CD4-positive, alpha-beta T cell (primary cell): ENCODE measurements at places on chromosomes 12 and 14.

DNA sequence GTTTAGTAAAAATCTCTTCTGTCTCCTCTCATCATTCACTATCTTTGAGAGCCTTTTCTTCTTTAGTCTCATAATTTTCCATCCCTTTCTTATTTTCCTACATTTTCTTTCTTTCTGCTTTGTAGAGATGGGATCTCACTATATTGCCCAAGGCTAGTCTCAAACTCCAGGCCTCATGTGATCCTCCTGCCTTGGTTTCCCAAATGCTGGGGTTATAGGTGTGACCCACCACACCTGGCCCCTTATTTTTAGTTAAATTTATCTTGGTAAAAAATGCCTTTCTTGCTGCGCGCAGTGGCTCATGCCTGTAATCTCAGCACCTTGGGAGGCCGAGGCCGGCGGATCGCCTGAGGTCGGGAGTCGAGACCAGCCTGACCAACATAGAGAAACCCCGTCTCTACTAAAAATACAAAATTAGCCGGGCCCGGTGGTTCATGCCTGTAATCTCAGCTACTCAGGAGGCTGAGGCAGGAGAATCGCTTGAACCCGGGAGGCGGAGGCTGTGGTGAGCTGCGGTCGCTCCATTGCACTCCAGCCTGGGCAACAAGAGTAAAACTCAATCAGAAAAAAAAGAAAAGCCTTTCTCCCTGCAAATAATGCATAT is 996 bp downstream of the SLC2A3 start:
- DNase-seq, result no peak

- no peak for DNase-seq
Measured at GRCh38 chr12:86015026-86015425, 140.9 kb downstream of the NTS start.

DNA sequence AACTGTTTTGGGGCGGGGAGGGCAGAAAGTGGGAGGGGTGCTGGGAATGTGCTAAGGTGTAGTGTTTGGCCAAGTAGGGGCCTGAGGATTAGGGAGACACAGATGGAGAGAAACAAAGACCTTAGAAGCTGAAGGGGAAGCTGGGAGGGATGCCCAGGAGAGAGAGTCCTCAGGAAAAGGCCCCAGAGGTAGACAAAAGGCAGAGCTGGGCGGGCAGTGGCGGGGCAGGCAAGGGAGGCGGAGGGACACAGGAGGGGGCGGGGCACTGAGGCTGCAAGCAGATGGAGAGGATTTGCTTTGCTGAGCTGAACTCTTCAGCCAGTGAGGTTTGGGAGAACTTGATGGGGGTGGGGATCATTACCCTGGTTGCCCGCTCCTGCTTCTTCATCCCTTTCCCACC is 2.8 kb downstream of the PTMS start:
- no peak for DNase-seq

DNA sequence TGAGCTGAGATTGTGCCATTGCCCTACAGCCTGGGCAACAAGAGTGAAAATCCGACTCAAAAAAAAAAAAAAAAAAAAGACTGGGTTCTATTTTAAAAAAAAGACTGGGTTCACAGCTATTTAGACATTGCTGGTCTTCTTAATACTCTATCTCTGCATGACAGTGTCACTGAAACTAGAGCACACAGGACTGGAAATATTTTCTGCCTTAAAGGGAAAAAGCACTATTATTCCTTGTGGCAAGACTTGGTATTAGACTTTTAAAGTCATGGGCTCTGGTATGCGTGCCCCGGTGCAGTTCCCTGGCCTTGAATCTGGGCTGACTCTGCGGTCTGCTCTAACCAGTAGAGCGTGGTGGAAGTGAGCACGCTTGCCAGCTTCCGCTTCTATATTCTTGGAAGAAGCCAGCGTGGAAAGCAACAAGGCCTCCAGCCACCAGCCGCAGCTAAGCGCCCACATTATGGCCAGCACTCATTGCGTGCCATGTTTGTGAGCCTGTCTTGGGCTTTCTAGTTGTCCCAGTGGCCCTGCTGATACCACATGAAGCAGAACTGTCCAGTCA is 31.3 kb downstream of the PRKAB1 start:
- no peak for DNase-seq

- no peak for DNase-seq
Measured at GRCh38 chr12:31817120-31817519, 88.3 kb upstream of the AMN1 start.

DNA sequence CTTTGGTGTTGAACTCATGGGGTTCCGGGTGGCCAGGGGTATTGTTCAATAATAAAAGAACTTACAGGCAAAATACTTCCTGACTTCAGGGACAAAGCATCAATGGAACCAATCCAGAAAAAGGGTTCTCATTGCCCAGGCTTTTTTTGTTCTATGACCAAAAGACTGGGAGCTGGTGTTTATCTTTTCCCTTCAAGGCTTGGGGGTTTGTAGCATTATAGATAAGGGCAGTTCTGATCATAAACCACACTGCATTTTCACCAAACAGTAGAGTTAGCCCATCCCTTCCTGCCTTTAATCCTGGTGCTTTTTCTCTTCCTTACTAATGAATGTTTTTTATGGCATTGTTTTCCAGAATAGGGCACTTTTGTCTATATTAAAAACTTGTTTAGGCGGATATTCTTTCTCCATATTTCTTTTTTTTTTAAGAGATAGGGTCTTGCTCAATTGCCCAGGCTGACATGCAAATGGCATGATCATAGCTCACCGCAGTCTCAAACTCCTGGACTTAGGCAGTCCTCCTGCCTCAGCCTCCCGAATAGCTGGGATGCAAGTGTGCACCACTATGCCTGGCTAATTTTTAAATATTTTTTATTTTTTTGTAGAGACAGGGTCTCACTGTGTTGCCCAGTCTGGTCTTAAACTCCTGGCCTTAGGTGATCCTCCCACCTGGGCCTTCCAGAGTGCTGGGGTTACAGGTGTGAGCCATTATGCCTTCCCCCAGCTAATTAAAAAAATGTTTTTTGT is 9.7 kb downstream of the FUT8 start:
- no peak for DNase-seq

GRCh38 chr12:8031872-8032241 is 659 bp upstream of the FOXJ2 start:
- no peak for DNase-seq

DNA sequence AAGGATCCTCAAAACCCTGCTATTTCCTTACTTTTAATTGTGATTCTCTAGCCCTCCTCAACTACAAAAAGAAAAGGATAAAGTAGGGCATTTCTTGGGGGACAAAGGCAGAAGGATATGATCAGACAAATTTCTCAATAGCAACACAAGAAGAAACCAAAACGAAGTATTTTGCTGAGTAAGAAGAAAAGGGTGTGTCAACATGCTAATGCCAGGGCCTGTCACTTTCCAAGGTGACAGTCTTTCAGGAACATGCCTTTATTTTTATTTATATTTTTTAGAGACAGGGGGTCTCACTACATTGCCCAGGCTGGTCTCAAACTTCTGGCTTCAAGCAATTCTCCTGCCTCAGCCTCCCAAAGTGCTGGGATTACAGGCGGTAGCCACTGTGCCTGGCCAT is 39.8 kb downstream of the CBX5 start:
- DNase-seq, result no peak

DNA sequence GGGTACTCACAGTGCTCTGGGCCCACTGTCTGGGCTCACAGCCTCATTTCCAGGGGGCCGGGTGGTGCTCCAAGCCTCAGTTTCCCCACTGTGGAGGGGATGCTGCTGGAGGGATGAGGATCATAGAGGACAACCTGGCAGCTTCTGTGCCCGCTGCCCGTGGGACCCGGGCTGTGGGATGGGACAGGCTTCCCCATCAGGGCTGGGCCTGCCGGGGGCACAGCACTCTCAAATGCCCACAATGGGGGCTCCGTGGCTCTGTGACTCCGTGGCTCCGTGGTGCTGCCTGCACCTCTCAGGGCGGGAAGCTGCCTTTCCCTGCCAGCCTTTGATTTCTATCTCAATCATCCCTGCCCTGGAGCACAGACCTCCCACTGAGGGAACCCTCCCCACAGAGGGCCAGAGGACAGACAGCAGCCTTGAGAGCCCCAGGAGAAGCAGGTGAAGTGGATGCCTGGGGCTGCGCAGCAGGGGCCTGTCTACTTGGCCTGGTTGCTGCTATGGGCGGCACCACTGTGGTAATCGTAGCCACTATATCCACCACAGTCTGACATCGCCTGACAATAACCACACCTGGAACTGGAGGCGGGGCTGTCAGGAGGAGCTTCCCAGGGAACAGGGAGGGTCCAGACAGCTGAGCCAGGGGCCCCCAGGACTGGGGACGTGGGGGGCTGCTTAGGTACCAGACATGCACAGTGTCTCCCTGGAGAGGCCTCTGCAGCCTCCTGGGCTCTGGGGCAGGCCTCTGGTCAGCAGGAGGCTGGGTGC is 375.9 kb downstream of the TMEM121 start:
- no peak for DNase-seq

DNA sequence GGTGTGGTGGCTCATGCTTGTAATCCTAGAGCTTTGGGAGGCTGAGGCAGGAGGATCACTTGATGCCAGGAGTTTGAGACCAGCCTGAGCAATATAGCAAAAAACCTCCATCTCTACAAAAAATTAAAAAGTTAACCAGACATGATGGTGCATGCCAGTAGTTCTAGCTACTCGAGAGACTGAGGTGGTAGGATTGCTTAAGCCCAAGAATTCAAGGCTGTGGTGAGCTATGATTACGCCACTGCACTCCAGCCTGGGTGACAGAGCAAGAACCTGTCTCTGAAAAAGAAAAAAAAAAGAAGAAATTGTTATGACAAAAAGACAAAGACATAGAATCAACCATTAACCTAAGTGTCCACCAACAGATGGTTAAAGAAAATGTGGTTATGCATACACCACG is 2.1 kb upstream of the ATP23 start:
- no peak for DNase-seq

DNA sequence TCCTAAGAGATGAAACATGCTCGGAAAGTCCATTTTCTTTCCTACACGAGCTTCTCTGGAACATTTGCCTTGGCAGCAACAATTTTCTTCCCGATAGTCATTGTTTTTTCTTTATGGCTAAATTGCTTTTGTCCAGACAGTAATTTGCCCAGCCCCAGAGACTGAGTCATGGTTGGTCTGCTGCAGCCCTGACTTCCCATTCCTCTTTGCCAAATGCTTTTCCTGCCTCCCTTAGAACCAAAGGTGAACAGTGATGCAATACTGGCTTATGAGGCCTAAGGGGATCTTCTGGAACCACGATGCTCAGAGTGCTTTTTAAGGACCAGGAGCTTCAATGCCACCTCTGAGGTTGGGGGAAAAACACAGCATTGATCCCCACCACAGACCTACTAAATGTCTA is 1599.6 kb upstream of the TMEM132C start:
- no peak for DNase-seq

DNA sequence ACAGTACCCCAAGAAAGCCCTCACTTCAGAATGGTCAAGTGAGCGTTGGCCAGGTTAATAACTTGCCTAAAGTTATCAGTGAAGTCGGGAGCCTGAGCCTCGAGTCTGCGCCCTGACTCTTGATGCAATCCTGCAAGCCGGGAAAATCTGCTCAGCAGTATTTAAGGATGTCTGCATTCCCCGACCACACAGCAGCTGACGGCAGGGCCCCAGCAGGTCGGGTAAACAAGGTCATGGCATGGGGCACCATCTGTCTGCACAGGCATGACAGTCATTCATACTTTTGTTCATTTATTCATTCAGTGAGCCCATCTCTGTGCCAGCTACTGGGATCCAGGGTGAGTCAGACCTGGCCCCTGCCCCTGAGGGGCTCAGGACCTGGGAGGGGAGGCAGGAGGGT is 11.1 kb downstream of the ABCB9 start:
- no peak for DNase-seq

GRCh38 chr14:29054119-29054518 is 287.5 kb downstream of the FOXG1 start:
- no peak for DNase-seq

DNA sequence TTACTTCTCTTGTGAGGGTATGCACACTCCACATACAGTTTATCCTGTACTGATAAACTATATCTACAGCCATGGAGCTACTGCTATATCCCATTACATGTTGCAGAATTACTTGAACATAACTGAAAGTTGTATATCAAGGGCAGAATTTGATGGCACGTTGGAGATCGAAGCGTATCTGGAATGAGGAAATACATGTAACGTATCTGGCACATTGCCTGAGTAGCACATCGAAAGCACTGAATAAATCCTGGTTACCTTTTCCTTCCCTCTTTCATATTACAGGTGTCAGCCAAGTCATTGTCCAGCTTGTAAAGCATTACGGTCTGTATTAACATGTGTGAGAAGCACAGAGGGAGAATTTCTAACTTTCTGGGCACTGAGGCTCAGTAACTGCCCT is 42.1 kb upstream of the LIN7A start:
- no peak for DNase-seq

DNA sequence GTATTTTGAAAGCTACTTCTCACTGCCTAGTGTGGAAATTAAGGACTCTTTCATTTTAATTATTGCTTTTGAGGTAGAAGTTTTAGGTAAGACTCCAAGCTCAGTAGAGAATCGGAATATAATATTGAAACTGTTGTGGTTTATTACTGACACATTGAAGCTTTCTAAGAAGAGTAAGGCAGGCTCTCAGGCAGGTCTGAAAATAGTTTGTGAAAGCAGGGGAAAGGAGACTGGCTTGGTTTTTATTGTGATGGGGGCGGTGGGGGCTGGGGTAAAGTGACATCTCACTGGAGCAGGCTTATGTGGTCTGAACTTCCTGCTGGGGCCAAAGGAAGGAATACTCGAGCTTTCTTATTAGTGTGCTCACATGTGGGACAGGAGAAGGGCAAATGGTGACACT is 79.5 kb downstream of the OTOGL start:
- no peak for DNase-seq

GRCh38 chr12:56574210-56574609 is 52.6 kb downstream of the RBMS2 start:
- DNase-seq, result no peak

GRCh38 chr14:92880351-92880750 is 42.6 kb upstream of the CHGA start:
- no peak for DNase-seq

DNA sequence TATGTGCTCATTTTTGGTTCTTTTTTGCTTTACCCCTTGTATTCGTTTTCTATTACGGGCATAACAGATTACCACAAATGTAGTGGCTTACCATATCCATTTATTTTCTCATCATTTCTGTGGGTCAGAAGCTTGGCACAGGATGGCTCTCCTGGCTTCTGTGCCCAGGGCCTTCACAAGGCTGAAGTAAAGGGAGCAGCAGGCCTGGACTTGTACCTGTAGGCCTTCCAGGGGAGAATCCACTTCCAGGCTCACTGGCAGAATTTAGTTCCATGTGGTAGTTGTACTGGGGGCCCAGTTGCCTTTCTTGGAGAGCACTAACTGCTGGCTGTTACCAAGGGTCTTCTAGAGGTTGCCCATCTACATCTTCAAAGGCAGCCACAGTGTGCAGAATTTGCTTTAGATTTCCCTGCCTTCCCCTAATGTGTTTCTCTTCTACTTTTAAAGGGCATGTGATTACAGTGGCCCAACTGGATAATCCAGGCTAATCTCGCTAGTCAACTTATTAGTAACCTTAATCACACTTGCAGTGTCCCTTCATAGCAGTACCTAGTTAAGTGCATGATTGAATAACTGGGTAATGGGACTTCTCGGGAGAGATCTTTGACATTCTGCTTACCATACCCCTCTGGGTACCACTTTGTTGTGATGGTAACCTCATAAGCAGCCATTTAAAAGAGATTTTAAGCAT is 67.0 kb downstream of the CRADD start:
- no peak for DNase-seq

- no peak for DNase-seq
Measured at GRCh38 chr14:76395161-76395560, 19.2 kb downstream of the ESRRB start.
